Posterior vena cava (tissue), 2 donors: ENCODE measurements at places on chromosomes 1 and 21.

- DNase-seq: no peak
These were observed 9.4 kb downstream of the SLX9 start for GRCh38 chr21:44949161-44949778.

DNA sequence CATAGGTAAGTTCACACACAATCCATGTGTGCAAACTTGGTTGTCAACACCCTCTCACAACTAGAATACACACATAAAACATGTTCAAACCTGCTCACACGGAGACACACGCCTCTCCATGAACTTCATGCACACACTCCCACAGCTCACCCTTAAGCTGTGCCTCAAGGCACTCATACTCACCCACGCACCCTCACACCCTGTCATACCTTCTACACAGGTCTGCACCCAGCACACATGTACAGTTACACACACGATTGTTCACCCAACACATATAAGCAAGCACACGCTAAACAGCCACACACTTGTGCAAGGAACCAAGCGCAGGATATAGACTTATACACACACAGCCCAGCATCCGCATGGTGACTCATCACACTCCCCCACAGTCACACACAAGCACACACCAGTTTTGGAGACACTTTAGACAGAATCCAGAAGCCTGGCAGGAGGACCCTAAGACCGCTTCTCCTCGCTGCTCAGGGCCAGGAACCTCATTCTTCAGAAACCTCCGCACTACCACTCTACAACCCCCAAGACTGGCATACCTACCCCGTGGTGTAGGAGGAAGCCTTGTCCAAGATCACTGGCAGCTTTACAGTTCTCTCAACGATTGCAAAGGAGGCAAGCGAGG is 58.7 kb upstream of the ZC3H12A start:
- peak; percentile 43 for DNase-seq

DNA sequence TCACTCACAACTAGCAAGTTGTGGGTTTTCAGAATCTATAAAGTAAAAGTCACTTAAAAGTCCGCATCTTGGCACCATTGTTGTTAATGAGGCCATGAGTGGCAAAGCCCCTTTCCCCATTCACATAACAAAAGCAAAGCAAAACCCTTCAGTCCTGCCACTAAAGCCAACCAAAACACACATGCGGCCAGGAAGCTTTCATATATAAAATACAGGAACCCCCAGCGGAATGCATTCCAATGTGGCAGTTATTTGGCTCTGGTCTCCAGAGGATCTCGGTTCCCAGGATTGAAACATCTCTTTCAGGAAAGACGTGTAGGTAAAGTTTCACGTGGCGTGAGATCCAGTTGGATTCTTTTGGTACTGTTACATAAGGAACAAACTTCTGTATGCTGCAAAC is 2.5 kb upstream of the LBR start:
- DNase-seq: no peak

DNA sequence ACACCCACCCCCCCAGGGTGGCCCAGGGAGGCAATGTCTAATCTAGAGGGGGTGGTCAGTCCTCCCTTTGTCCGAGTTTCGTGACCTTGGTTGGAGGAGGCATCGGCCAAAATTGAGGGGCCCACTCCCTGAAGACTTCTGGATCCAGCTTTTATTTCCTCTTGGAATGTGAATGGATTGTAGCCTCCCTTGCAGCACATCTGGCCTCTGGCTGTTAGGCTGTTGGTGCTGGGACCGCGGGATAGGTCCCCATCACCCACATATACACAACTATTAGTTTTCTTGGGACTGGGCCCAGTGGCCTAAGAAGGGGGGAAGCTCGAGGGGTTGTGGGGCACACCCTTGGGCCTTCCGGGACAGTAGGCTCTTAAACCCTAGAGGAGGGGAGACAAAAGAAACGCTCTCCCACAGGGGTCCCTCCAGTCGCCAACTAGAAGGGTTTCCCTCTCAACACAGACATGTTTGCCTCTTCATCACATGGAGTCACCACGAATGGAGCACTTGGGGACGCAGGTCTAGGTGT is 2.5 kb downstream of the LHX4 start:
- DNase-seq: peak; percentile 40

GRCh38 chr1:16073490-16074119 is at the start of gene FAM131C:
FAM131C (minus strand) TSS chr1:16073651; CDS start chr1:16073442, 209 bp downstream.
- DNase-seq: no peak

- DNase-seq: no peak
These were observed 11.0 kb downstream of the AGTRAP start for GRCh38 chr1:11746795-11747487.

- DNase-seq: no peak
These were observed 43.9 kb downstream of the ZBTB18 start for GRCh38 chr1:244094880-244095528.

DNA sequence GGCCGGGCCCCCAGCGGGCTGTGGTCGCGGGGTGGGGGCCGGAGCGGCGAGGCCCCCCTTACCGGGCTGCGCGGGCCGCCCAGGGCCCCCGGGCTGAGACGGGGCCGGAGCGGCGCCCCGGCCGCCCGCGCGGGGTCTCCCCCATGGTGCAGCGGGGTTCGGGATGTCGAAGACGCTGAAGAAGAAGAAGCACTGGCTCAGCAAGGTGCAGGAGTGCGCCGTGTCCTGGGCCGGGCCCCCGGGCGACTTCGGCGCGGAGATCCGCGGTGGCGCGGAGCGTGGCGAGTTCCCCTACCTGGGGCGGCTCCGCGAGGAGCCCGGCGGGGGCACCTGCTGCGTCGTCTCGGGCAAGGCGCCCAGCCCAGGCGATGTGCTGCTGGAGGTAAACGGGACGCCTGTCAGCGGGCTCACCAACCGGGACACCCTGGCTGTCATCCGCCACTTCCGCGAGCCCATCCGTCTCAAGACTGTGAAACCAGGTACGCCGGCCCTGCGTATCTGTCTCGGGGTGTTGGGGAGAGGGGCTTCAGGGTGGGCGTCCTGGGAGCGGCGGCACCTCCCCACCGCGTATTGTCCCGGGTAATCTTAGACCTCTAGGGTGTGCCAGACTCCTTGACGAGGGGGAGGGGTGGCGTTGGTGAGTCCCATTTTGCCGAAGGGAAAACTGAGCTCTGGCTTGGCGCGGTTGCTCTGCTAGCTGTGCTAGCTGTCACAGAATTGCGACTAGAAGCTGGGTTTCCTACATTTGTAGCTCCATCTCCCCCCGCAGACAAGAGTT is 745 bp downstream of the MAGI3 start:
- DNase-seq: peak; percentile 84

GRCh38 chr21:16241479-16241963 is 511.7 kb downstream of the USP25 start:
- DNase-seq: no peak

GRCh38 chr21:37742532-37742931 is 173.7 kb downstream of the KCNJ6 start:
- no peak for DNase-seq
